Stimulated activated CD4-positive, alpha-beta T cell treated with anti-CD3 and anti-CD28 coated beads, Interleukin-1b, Interleukin-23, amount 100 ng/mL, for 4 hours (primary cell): ENCODE measurements at places on chromosomes 16 and 17.
A peak's percentile ranks its signal among the peaks of the same experiment; 100 is the strongest.

DNA sequence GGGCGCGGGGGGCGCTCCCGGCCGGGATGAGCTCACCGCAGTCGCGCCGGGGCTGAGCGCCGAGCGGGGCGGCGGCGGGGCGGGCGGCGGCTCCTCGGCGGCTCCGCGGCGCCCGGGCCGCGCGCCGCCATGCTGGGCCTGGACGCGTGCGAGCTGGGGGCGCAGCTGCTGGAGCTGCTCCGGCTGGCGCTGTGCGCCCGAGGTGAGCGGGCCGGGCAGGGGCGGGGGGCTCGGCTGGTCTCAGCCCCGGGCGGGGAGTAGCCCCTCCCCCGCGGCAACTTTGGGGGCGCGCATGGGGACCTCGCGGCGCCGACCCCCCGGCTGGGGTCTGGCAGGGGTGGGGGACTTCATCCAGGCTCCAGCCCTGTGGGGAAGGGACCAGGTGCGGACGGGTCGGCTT lies at the start of gene ARHGDIG:
Gene ARHGDIG (plus strand): TSS at position 40 of the 400 bp plus-strand sequence. CDS start 90 bp downstream, at position 130.
- no peak for DNase-seq

GRCh38 chr17:80625627-80626026 lies 81.0 kb downstream of the RPTOR start:
- DNase-seq = no peak

- no peak for DNase-seq
Measured at GRCh38 chr17:40579471-40579870, 14.2 kb upstream of the CCR7 start.

GRCh38 chr16:799948-800833 lies at the start of gene GNG13:
Gene GNG13 (minus strand): TSS chr16:800734. CDS start chr16:799077, 1,657 bp downstream.
- no peak for DNase-seq

DNA sequence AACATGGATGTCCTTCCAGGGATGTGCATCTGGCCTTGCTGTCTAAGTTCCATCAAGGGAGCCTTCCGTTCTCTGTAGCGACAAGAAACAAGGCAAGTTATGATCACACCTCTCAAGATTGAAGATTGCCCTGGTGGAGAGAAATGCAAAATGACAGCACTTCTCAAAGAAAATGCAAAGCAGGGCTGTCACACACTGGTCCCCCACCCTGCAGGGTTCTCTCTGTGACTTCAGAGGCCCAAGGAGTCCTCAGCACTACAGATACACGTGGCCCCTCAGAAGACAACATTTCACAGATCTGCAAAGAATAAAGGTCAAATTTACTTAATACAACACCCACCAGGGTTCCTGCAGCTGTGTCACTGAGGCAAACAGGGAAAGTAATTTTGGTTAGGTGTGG lies 60.7 kb upstream of the TEX2 start:
- no peak for DNase-seq

DNA sequence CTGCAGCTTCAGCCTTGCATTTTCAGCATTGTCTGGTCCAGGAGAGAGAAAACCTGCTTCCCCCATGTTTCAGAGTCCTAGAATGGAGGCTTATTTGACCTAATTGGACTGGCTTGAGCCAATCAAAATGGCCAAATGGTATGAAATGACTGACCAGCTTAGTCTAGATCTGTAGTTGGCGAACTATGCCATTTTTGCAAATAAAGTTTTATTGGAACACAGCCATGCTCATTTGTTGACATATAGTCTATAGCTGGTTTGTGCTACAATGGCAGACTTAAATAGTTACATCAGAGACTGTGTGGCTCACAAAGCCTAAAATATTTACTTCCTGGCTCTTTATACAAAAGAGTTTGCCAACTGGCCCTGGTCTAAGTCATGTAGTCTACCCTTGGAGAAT lies 180.8 kb downstream of the HS3ST3B1 start:
- DNase-seq = no peak

DNA sequence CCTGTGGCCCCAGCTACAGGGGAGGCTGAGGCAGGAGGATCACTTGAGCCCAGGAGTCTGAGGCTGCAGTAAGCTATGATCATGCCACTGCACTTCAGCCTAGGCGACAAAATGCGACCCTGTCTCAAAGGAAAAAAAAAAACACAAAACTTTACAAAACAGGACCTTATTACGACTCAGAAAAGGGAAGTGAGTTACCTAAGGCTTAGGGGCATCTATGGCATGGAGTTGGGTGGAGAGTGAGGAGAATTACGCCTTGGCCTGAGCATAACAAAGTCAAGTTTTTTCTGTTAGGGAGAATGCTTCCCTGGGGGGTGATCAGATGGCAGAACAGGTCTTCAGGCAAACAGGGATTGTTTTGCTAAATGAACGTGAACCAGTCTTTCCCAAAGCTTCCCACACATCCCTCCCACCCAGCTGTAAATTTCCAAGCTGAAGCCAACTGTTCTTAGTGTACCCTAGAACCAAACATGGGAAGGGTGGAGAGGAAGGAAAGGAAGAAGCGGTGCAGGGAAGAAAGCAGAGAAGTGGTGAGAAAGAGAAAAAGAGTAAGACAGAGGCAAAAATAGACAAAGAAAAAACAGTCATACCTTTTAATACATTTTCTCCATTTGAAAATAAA lies 24.6 kb upstream of the TNRC6C start:
- no peak for DNase-seq

GRCh38 chr16:26667307-26667706 lies 399.4 kb upstream of the C16orf82 start:
- DNase-seq = no peak

- DNase-seq = no peak
Measured at GRCh38 chr16:85231959-85232358, 119.7 kb upstream of the CIBAR2 start.

GRCh38 chr17:3870871-3871306 lies 22.0 kb downstream of the CAMKK1 start:
- DNase-seq = no peak

- no peak for DNase-seq
Measured at GRCh38 chr17:77619851-77620250, 338.7 kb upstream of the TNRC6C start.

GRCh38 chr16:6775712-6776111 lies 556.9 kb upstream of the RBFOX1 start:
- DNase-seq = no peak

GRCh38 chr16:81597079-81597658 lies 152.6 kb downstream of the CMIP start:
- no peak for DNase-seq

DNA sequence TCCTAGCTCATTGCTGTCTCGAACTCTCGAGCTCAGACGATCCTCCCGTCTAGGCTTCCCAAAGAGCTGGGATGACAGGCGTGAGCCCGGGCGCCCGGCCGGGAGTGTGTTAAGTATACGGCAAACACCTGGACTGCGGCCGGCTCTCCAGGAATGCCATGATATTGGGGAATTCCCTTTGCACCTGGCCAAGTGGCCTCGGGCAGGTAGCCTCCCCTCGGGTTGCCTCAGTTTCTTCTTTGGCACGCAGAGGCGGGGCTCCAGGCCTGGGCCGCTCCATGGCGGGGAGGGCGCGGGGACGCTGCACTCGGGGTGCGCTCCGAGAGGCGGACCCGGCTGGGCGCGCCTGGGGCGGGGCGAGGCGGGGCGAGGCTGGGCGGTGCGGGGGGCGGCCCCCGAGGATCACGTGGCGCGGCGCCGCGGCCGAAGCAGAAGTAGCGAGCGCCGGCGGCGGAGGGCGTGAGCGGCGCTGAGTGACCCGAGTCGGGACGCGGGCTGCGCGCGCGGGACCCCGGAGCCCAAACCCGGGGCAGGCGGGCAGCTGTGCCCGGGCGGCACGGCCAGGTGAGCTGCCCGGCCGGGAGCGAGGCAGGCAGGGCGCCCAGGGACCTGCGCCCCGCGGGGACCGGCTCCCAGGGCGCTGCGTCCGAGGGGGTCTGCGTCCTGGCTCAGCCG lies at the start of gene PLCG2:
Gene PLCG2 (plus strand): TSS at position 431 of the 675 bp plus-strand sequence. CDS start 6,699 bp downstream, outside the sequence.
- DNase-seq = peak; percentile 45

DNA sequence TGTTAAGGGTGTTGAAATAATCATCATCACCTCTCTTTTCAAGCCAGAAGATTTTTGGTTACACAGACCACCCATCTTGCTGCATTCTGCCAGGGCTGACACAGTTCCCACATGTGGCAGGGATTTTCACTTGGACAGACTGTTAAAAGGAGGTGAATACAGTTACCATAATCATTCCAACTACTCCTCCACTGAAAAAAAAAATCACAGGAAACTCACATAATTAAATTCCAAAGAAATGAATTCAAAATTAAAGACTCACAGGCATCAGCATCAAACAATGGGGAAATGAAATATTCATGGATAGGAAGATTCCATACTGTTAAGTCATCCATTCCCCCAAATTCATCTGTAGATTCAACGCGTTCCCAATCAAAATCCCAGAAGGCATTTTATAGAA lies 209.4 kb downstream of the MRTFB start:
- DNase-seq = no peak
